Daoy (cell line): ENCODE measurements at places on chromosomes 6 and 20.

DNA sequence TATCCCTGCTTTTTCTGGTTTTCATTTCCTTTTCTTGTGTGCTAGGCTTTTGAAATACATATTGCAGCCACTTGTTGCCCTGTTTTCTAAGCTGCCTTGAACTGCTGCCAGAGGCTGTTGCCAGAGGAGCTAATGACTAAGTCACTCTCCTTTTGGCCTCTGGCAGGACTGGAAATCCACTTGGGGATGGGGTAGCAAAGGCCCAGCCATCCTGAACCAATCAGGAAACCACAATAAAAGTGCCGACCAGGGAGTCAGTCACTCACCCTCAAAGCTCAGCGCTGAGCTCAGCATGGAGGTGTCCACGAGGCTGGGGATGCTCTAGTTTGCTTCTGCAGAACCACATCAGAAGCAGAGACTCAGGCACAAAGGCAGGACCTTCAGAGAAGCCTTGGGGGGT, 813.0 kb downstream of the DHX35 start:
- DNase-seq = peak; percentile 10

DNA sequence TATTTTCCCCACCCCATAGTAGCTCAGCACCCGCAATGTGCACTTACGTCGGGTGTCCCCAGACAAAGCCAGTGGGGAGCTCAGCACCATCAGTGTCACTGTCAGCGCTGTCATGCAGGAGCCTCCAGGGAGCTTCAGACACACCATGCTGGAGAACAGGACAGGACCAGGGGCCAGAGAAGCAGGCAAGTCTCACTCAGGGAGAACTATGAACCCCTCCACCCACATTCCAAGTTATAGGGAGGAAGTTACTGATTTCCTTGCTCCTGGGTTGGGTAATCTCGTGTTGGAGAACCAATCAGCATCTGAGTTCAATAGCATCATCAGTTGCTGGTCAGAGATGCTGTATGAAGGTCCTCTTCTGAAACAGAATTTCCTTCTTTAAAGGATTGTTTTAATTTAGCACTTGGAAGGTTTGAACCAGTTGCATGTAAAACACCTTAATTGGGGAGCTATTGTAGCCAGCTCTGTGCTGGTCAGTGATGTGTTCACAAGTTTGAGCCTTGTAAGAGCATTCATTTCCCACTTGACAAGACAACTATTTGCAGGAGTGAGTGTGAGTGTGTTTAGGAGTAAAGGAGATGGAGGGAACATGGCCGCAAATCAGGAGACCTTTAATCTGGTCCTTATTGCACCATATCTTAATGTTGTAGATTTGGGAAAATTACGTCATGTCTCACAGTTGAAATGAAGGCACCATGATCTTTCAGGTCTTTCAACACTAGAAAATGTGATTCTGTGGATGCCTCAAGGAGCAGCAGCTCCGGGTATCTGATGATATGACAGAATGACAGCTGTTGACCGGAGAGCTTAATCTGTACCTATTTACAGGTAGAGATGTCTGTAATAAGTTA, at the start of gene HLA-DRB1:
TSS of gene HLA-DRB1 (minus strand) at position 253 of the 854 bp plus-strand sequence. CDS start at position 147, 106 bp downstream.
- DNase-seq = peak; percentile 23

- no peak for DNase-seq
These were observed 2.9 kb upstream of the HIVEP2 start for GRCh38 chr6:142947714-142948480.

DNA sequence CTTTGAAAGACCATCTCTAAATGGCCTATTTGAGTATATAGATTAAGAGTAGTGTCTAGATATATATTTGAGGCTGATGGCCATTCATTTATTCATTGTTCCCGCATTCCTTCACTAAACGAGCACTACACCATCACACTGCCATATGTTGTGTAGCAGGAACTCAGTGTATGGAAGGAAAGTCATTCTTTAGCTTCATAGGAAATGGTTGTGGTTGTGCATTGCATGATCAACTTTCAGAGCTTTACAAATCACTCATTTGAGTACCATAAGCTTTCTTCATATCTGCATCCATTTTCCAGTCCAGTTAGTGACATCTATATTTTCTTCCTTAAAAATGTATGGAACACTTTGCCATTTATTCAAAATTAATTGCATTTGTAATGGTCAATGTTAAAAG, 97.9 kb downstream of the ARID1B start:
- DNase-seq = no peak

DNA sequence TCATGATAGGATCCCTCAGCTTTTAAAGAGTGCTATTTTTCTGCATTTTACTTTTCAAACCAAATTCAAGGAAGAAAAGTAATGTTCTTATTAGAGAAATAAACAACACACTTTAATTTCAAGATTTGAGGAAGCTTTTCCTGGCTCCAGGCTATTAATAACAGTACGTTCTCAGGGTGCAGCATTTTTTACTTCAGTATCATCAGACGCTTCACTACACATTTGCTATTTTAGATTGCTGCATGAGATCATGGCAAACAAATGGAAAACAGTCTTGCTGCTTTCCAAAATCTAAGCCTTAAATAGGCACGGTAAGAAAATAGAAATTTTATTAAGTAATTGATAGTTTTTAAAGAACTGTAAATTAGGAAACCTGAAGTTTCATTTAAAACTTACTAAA, 253.6 kb upstream of the EXOC2 start:
- no peak for DNase-seq

- no peak for DNase-seq
These were observed 222.4 kb upstream of the JARID2 start for GRCh38 chr6:15023448-15023847.

DNA sequence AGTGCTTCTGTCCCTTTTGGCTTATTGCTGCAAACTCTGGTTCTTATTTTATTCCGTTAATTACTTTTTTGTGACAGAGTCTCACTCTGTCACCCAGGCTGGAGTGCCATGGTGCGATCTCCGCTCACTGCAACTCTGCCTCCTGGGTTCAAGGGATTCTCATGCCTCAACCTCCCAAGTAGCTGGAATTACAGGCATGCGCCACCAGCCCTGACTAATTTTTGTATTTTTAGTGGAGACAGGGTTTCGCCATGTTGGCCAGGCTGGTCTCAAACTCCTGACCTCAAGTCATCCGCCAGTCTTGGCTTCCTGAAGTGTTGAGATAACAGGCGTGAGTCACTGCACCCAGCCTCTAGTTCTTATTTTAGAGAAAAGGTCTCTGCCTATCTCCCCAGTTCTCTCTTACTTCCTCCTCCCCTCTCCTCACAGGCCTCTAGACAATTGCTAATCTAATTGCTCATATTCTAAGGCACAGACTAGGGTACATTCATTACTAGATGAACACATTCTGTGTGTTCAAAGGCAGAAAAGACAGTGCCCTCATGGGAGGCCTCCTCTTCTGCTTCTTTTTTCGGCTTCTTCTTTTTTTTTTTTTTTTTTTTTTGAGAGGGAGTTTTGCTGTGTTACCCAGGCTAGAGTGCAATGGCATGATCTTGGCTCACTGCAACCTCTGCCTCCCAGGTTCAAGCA, 27.0 kb downstream of the EDEM2 start:
- peak; percentile 66 for DNase-seq

- DNase-seq = peak; percentile 53
These were observed 348 bp upstream of the AFDN start for GRCh38 chr6:167826230-167826895.

DNA sequence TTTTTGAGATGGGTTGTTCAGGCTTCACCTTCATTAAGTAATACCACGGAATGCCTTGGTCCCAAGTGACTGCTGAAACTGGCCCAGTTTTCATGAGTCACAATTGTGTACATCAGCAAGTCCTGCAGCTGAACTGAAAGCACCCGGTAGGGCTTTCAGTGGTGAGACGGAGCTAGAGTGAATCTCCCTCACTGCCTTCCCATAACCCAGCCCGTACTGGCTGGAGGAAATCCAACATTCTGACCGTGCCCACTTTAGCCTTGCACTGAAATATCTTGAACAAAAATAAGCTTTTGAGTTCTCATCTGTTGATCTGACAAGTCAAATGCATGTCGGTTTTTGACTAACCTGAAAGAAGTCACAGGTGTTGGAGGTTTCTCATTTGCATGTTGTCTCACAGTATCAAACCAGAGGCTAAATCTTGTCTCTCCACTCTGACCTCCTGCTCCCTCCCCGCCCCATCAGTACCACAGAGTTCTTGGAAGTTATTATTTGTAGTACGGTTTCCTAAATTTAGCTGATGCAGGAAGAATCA, 35.9 kb downstream of the DUSP22 start:
- DNase-seq = peak; percentile 86

GRCh38 chr6:2231438-2231837, 14.0 kb downstream of the GMDS start:
- DNase-seq = peak; percentile 50

DNA sequence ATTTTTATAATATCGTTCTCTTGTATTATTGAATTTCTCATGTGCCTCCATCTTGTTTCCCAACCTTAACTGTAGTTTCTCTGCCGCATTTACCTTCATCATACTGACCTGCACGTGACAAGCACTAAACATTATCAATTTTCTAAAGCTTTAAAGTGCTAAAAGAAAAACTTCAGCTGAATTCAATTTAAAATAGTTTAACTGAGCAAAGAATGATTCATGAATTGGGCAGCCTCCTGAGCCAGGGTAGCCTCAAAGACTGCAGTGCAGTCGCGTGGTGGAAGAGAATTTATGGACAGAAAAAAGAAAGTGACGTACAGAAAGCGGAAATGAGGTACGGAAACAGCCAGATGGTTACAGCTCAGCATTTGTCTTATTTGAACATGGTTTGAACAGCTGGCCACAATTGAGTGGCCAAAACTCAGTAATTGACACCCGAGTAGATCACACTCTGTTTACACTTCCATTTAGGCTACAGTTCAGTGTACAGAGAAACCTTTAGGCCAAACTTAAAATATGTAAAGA, 4.2 kb upstream of the ZDHHC14 start:
- no peak for DNase-seq

DNA sequence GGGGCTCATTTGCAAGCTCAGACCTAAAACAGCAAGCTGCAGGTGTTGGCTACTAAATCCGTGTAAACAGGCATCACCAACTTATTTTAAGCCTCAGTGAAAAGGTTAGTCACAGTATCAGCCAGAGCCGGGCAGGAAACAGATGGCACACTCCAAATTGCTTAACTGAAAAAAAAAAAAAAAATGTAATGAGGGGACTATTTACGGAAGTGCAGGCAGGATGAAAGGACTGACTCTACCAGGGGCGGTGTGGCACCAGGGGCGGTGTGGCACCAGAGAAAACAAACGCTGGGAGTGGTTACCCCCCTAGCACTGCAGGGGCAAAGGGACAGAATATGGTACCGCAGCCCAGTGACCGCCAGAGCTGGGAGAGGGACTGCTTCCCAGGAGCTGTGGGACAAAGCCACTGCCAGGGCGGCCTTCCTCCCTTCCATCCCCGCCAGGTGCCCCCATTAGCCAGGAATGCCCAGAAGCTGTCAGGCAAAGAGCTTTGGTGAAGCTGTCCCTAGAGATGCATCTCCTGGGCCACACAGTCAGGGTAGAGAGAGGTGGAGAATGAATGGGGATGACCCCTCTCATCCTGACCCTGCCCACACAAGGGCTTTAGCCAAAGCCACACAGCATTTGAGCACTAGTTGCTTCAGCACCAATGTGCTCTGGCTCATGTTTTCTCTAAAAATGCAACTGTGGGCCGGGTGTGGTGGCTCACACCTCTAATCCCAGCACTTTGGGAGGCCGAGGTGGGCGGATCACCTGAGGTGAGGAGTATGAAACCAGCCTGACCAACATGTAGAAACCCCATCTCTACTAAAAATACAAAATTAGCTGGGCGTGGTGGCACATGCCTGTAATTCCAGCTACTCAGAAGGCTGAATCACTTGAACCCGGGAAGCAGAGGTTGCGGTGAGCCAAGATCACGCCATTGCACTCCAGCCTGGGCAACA, 39.6 kb upstream of the GFOD1 start:
- peak; percentile 45 for DNase-seq

- DNase-seq = no peak
These were observed 10.9 kb downstream of the VAPB start for GRCh38 chr20:58399926-58400325.

GRCh38 chr20:432677-433299, 24.7 kb downstream of the RBCK1 start:
- no peak for DNase-seq

DNA sequence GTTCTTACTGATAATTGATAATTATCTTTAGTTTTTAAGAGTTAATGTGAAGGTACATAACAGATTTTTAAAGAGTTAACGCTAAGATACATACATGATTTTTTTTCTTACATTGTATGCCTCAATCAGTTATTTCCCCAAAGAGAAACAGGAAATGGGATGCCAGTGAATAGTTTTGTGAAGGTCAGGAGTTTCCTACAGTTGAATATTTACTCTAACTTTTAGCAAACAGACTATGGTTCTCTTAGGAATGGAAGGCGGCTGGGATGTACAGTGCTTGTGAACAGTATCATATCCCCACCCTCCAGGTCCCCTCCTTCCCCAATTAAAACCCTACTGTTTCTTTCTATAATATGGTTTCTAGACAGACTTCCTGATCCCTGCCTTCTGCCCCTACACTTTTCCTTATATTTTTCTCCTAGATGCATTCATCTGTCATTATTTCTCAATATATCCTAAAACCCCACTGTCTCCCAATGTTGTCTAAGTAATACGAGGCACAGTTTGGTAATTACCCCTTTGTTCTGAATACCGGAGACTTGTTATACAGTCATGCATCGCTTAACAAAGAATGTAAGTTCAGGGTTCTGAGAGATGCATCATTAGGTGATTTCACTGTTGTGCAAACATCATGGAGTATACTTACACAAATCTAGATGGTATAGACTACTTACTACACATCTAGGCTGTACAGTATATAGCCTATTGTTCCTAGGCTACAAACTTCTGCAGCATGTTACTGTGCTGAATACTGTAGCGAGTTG, 29.2 kb downstream of the SLC35A1 start:
- DNase-seq = no peak

DNA sequence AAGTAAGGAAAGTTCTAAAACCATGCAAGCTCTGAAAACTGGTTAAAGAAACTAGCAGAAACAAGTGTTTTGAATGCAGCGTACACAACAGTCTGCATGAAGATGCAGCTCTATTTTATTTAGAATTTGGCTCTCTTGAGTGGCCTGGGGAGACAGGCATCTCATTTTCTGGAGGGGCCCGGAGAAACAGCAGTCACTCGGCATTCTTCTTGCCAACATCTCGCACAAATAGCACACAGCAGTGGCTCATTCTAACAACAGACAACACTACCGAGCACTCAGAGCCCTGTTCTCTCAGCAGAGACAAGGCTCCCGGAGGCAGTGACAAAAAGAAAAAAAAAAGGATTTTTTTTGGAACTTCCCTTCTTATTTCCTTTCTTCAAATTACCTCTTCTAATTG, 108.5 kb upstream of the STMND1 start:
- DNase-seq = no peak

- DNase-seq = no peak
These were observed 362.9 kb downstream of the ZFAND3 start for GRCh38 chr6:38182426-38182825.

GRCh38 chr20:6504826-6505225, 262.7 kb upstream of the BMP2 start:
- DNase-seq = peak; percentile 30

GRCh38 chr20:36519012-36519719, 22.2 kb upstream of the MYL9 start:
- DNase-seq = no peak

DNA sequence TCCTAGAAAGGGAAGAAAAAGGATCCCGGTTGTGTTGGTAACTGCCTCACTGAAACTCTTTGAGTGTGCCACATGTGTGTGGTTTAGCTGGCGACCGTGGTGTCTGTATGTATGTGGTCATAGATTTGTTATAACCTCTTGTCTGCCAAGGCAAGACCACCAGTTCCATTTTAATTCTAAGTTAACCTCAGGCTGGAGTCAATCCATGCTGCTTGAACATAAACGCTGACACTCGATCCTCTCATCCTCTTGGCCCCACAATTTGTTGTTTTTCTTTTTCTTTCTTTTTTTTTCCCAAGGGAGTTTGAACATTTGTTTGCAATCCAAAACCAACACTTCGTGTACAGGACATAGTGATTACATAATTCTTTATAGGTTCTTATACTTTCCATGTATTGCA, 318.9 kb upstream of the JAG1 start:
- DNase-seq = no peak
